Stimulated activated CD4-positive, alpha-beta T cell treated with anti-CD3 and anti-CD28 coated beads, Interleukin-1b, Interleukin-23, amount 100 ng/mL, for 24 hours (primary cell): ENCODE measurements at places on chromosomes 7 and 10.

- DNase-seq, result no peak
These were observed 82.8 kb upstream of the CPXM2 start for GRCh38 chr10:123974406-123974805.

DNA sequence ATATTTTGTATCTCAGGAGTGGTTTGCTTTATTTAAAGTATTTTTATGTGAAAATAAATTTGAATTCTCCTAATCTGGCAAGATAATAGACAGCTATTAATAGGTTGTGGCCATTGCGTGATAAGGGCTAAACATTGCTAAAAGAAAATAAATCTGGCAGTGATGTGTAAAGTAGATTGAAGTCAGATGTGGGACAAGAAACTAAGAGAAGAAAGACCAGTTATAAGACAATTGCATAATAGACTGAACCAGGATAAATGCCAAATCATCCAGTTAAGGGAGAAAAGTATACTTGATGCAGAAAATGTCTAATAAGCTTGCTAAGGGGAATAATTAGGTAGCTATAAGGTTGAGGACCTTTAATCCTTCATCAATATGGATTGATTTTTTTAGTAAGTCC, 197.5 kb upstream of the CSTF2T start:
- DNase-seq, result no peak

GRCh38 chr7:22214000-22214399, 143.0 kb downstream of the RAPGEF5 start:
- DNase-seq, result no peak

DNA sequence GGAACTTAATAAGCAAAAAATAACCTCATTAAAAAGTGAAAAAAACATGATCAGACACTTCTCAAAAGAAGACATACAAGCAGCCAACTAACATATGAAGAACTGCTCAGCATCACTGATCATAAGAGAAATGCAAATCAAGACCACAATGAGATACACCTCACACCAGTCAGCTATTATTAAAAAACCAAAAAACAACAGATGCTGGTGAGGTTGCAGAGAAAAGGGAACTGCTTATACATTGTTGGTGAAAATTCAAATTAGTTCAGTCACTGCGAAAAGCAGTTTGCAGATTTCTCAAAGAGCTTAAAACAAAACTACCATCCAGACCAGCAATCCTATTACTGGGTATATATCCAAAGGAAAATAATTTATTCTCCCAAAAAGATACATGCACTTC, 513.3 kb downstream of the MDFIC start:
- DNase-seq, result no peak

DNA sequence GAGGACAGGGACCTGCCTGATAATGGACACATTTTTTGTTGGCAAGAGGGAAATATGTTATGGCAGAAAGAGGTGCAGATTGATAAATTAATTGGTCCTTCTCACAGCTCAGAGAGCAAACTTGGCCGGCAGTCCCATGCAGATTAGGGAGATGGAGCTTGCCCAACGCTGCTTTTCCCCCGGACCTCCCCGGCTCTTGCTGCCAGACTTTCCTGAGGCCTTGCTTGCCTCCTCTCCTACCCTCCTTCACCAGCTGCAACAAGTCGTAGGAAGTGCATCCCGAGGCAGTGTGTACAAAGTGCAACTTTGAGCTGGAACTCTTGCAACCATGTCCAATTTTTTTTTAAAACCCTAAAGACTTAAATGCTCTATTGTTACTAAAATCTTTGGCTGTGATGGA, 215.5 kb downstream of the LRMDA start:
- no peak for DNase-seq

- DNase-seq, result no peak
These were observed 462.4 kb upstream of the KLF6 start for GRCh38 chr10:4247379-4247778.

- DNase-seq, result no peak
These were observed 64.8 kb downstream of the RBM20 start for GRCh38 chr10:110708776-110709443.

DNA sequence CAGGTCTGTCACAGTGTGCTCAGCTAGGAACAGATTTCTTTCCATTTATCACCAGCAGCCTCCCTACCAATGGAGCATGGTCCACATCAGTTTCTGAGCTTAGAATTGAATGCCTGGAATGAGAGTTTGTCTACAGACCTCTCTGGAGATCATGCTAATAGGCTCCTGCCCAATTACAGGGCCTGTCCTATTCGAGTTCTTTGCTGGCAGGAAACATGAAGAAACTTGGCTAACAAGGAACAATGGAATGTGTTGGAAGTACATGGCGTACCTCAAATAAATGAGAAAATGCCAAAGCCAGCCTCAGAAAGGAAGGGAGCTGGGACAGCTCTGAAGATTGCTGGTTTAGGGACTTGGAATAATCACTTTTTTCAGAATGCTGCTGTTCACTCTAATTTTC, 186.0 kb upstream of the AKR1E2 start:
- no peak for DNase-seq

GRCh38 chr10:16599662-16600061, 78.0 kb upstream of the C1QL3 start:
- DNase-seq, result no peak

DNA sequence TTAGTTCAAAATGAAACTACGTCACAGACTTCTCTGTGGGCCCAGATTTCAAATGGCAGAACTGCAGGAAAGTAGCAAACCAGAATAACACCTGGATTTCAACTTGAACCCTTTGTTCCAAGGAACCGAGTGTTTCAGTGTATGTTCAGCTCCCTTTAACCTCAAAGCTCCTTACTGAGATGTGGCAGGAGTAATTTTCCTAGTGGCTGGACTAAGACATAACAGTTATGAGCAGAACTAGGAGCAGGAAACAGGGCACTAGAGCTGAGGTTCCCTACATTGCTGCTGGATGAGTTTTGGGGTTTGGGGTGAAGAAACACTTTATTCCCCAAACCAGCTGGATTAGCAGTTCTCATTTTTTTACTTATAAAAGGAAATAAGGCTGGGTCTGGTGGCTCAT, 50.1 kb downstream of the NSUN6 start:
- no peak for DNase-seq
